ENCODE measurements at places on chromosomes 7 and 10. TPM values are rescaled to one million over a fixed set of nuclear protein-coding genes. Genes with fewer than 3 reads are reported as not detected.

The LEP gene
- total RNA-seq: not detected

DNA sequence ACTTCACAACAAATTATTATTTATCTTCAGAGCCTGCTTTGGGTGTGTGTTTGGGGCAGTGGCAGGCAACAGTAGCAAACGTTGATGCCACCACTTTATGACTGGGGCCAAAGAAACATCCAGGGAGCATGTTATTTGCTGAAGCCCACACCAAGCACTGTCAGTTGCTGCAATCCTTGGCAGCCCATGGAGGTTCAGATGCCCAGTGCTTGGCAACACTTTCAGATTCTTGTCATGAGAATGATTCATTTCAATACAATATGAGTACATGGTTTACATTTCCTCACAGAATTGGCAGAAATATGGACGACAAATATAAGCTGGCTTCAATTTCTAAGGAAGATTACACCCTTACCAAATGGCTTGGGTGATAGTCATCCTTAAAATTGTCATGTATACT, 46.5 kb upstream of the GLI3 start:
- DNase-seq: no peak

The ANKRD2 gene
- total RNA-seq: 0.98 TPM

- no peak for DNase-seq
These were observed 32.9 kb upstream of the KMT2E start for GRCh38 chr7:104980841-104981671.

GRCh38 chr7:115146148-115146547, 224.3 kb downstream of the MDFIC start:
- no peak for DNase-seq

The ADCY1 gene
- 3.9 TPM for total RNA-seq

DNA sequence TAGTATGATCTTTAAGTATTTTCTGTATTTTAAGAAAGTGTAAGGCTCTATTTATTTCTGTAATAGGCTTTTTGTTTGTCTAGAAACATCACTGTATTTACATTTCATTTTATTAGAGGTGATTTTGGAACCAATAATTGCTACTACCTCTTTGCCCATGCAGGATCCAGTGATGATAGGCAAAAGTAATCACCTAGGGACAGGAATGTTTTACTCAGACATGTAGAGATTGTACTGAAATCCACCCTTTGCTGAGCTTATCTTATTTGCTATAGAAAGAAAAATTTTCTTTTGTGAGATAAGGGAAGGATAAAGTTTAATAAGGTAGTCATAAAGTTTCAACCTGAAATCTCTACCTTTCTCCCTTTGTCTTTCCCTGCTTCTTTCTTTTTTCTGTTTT, 73.5 kb downstream of the MKLN1 start:
- DNase-seq: no peak

- no peak for DNase-seq
These were observed 19.9 kb downstream of the TMEM72 start for GRCh38 chr10:44930904-44931620.

DNA sequence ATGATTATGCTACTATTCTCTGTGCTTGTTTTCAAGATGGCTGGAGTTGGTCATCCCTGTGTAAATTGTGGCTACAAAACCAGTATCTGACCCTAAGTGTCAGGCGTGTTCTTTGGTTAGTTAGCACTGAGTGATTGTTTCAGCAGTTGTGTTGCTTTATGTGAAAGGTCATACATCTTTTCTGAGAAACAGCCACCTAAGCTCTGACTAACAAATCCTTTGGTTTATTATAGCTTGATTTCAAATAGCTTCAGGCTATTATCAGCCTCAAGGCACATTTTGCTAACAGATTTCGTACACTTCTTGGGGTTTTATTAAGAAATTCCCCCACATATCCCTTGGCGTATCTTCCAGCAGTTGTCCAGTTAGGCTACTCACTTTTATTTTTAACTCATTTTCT, 4.8 kb upstream of the ADRB1 start:
- no peak for DNase-seq

The WNT8B gene
- total RNA-seq: not detected

DNA sequence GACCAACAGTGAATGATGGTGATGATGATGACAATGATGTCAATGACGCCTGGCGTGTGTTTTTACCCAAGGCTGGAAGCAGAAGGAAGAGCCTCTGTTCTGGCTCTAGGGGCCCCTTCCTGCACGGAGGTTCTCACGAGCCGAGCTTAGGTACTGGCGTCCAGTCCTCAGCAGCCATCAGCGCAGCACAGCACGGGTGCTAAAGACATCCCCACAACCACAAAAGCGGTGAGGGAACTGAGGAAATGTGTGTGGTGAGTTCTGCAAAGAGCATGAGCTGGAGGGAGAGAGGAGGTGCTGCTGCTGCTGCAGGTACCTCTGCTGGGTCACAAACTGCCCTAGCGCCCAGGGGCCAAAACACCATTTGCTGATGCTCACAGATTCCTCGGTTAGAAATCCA, 81.6 kb downstream of the SFMBT2 start:
- no peak for DNase-seq

DNA sequence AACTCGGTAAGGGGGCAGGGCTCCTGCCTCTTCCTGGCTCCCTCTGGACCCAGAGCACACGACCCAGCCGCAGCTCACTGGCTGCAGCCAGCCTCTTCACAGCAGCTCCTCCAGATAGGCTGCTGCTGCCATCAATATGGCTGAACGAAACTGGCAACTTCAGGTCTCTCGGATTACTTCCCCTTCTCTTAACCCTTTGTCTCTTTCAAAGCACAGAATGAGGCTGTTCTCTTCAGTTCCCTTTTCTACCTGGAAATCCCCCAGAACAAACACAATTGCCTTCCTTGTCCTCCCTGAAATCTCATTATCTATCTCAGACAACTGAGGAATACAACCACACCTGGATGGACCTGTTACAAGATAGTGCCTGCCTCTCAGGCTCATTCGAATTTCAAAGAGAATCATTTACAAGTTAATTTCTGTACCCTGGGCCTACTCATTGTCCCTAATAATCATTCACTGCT, 193.4 kb upstream of the MBL2 start:
- DNase-seq: no peak

- DNase-seq: no peak
These were observed 7.3 kb downstream of the SEPHS1 start for GRCh38 chr10:13340626-13341376.

The SFTPA1 gene
- 11,191 TPM for total RNA-seq

- DNase-seq: no peak
These were observed 126.7 kb downstream of the TES start for GRCh38 chr7:116337018-116337417.

DNA sequence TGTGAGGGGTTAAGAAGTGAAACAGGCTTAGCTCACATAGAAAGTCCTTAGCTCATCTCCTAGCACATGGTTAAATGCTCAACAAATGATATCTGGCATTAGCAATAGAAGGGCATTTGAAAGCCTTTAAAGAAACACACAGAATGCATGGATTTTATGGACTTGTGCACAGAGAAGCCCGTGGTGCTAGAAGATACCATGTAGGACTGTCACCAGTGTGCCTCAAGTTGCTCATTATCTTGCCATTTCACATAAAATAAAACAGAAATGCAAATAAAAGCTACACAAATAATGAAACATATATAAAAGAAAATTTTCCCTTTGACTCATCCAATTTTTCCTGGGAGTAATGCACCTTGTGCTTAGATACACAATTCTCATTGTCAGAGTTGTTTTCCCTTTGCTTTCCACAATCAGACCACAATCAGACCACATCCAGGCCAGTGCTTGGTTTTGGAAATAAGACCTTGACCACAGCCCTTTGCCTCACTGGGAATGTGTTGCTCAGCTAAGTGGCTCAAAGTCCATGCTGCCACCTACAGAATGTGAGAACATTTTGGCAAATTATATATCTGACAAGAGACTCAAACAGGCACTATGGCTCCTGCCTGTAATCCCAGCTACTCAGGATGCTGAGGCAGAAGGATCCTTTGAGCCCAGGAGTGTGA, 9.5 kb upstream of the WDR11 start:
- no peak for DNase-seq

The SKIDA1 gene
- 0.69 TPM for total RNA-seq

The PILRA gene
- total RNA-seq: 36.9 TPM

The CPA2 gene
- total RNA-seq: not detected

The PTN gene
- 5.4 TPM for total RNA-seq

GRCh38 chr7:102222445-102222844, 64.2 kb upstream of the SH2B2 start:
- DNase-seq: no peak

The UCN3 gene
- 1.2 TPM for total RNA-seq

DNA sequence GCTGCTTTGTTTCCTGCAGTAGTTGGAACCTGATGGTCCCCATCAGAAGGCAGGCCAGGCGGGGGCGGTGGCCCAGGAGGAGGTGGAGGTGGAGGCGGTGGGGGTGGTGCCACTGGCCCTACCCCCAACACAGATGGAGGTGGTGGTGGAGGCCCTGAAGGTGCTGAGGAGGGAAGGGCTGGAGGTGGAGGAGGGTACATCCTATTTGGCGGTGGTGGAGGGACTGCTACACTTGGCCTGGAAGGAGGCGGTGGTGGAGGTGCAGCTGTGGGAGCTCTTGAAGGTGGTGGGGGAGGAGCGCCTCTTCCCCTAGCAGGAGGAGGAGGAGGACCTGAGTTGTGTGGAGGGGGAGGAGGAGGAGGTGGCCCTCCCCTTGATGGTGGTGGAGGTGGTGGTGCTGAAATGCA, 36.8 kb downstream of the LMOD2 start:
- no peak for DNase-seq

GRCh38 chr10:18607503-18608378, 43.6 kb downstream of the NSUN6 start:
- DNase-seq: no peak

- DNase-seq: no peak
These were observed 101.3 kb downstream of the KAT6B start for GRCh38 chr10:74927701-74928100.

DNA sequence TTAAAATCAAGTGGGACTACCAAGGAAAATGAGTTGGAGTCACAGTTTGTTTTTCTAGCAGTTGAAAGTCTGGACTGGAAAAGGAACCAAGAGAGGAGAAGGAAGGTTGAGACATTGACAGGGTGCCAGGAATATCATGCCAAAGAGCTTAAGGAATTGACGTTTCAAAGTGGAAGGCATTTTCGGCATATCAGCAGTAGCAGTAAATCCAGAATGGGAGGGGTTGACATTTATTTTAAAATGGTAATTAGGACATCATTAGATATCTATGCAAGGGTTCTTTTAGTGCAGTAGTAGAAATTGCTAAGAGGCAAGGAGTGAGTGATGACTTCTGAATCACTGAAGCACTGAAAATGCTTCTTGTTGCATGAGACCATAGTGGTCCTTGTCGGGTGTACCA, 335.9 kb upstream of the PLXDC2 start:
- DNase-seq: no peak

The PIP4K2A gene
- total RNA-seq: 61.2 TPM

GRCh38 chr7:81013083-81013817, 94.4 kb upstream of the SEMA3C start:
- no peak for DNase-seq

Measured in upper lobe of right lung (tissue), 1 donor.